ENCODE measurements at places on chromosomes 3 and 15. TPM values are rescaled to one million over a fixed set of nuclear protein-coding genes. Genes with fewer than 3 reads are reported as not detected.

DUOXA1 gene
- under 0.01 TPM for total RNA-seq

PLSCR4 gene
- 6.4 TPM for total RNA-seq

DTX3L gene
- total RNA-seq, result 3.4 TPM

PLA2G4D gene
- not detected for total RNA-seq
